ENCODE measurements at places on chromosomes 2 and 18.

GRCh38 chr2:222353993-222354392 lies 55.2 kb upstream of the PAX3 start:
- DNase-seq = no peak

- DNase-seq = no peak
Observed at GRCh38 chr2:197081294-197081693, 154.8 kb upstream of the PGAP1 start.

- DNase-seq = peak; percentile 60
Observed at GRCh38 chr18:75207310-75208154, 1.4 kb downstream of the PTGR3 start.

DNA sequence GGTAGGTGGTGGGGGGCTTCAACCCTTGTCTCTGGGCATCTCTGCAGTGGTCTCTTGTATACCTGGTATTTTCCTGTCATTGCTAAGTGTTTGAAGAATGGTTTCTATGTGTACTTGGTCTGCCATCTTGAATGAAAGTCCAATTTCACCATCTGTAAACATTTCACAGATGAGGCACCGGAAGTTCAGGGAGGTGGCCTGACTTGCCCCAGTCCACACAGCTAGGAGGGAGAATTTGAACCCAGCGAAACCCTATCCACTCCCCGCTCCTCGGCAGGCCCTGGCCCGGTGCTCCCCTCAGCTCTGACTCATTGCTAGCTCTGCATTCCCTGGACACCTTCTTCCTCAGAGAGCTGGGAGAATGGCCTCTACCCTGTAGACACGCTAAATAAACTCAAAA lies 30.5 kb downstream of the ZAP70 start:
- no peak for DNase-seq

- DNase-seq = no peak
Observed at GRCh38 chr2:173434762-173435569, 80.3 kb downstream of the CDCA7 start.

Measured in HFFc6 (cell line).